ENCODE measurements at places on chromosomes 12 and 14.

- peaks cover 8% of the 10 kb centered on the region for H3K36me3 ChIP-seq
- DNase-seq: no peak
- no peaks in the 10 kb centered on the region for H3K27me3 ChIP-seq
- H3K27ac ChIP-seq: no peak overlapping the region
- peaks cover 6% of the 10 kb centered on the region for H3K4me1 ChIP-seq
Measured at GRCh38 chr14:101843665-101844064, 82.2 kb downstream of the PPP2R5C start.

DNA sequence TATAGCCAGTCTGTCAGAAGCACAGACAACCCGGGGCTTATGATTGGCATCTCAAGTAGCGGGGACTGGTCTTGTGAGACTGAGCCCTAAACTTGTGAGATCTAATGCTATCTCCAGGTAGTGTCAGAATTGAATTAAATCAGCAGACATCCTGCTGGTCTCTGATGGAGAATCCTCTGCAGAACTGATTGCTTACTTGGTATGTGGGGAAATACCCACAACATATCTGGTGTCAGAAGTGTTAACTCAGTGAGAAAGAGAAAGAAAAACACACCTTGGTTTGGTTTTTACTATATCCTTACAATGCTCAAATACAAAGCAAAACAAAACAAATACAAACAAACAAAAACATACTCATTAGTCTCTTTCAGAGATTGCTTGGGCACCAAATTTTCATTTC, 10.0 kb downstream of the SEL1L start:
- DNase-seq: no peak
- no peak overlapping the region for H3K4me3 ChIP-seq
- H3K27ac ChIP-seq: no peak overlapping the region
- no peaks in the 10 kb centered on the region for H3K27me3 ChIP-seq
- peaks cover 57% of the 10 kb centered on the region for H3K36me3 ChIP-seq
- no peaks in the 10 kb centered on the region for H3K4me1 ChIP-seq

DNA sequence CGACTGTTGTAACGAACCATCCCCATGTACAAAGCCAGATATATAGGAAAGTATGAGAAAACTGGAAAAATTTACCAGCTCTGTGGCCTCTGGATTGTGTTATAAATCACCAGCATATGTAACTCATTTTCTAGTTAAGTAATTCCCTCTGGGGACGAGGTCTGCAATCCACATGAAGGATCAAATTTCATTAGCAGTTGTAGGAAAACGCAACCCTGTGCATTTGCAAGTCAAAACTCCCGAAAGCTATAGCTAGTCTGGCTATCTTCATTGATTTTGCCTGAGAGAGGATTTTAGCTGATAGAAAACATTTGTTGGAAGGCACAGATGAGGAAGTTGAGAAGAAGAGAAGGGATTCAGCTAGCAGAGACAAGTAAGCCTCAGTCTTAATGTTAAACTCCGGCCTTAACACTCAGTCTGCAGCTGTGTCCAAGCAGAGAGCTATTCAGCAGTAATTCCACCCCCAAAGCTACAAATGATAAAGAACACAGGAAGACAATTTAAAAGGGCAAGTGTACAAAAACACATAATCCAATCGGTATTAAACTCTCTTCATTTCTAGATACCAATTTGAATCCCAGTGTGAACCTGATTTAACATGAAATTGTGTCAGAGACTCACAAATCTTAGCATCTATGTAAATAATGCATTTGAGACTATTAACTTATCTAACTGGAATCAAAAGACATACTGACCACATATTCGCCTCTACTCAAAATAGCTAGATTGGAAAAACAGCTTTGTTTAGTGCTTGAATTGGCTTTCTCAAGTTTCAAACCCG, 54.2 kb upstream of the CERS5 start:
- no peak for DNase-seq
- H3K4me3 ChIP-seq: peak overlapping the region; percentile 69
- H3K36me3 ChIP-seq: peaks cover 2% of the 10 kb centered on the region
- peaks cover 23% of the 10 kb centered on the region for H3K4me1 ChIP-seq
- H3K27ac ChIP-seq: peak overlapping the region; percentile 84

- no peaks in the 10 kb centered on the region for H3K36me3 ChIP-seq
- H3K4me3 ChIP-seq: no peak overlapping the region
- no peak overlapping the region for H3K27ac ChIP-seq
- H3K27me3 ChIP-seq: no peaks in the 10 kb centered on the region
- DNase-seq: no peak
Measured at GRCh38 chr12:22631863-22632463, 7.0 kb downstream of the ETNK1 start.

- DNase-seq: no peak
- H3K4me3 ChIP-seq: no peak overlapping the region
- H3K4me1 ChIP-seq: peaks cover 11% of the 10 kb centered on the region
- H3K27me3 ChIP-seq: no peaks in the 10 kb centered on the region
Measured at GRCh38 chr12:104930388-104931326, 27.4 kb downstream of the SLC41A2 start.

DNA sequence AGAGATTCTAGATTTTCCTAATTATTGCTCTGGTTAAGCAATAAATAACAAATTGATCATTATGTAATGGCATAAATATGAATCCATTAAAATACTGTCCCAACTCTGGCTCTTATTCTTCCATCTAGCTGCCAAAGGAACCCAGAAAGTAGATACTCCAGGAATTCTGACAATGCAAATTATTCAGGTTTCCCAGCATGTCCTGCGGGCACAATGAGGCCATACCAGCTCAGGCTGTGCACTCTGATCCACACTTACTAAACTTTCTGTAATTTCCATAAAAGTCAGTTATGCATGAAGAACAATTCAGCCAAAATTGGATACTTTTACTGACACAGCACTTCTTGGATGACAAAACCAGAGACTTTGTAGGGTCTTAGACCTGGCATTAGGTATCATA, 576.3 kb downstream of the KCNH5 start:
- H3K36me3 ChIP-seq: no peaks in the 10 kb centered on the region
- no peak overlapping the region for H3K4me3 ChIP-seq
- no peaks in the 10 kb centered on the region for H3K27me3 ChIP-seq
- DNase-seq: no peak

GRCh38 chr14:104982548-104983230, 2.9 kb upstream of the CLBA1 start:
- no peaks in the 10 kb centered on the region for H3K36me3 ChIP-seq
- DNase-seq: no peak
- no peak overlapping the region for H3K4me3 ChIP-seq
- no peaks in the 10 kb centered on the region for H3K27me3 ChIP-seq
- peaks cover 15% of the 10 kb centered on the region for H3K4me1 ChIP-seq

DNA sequence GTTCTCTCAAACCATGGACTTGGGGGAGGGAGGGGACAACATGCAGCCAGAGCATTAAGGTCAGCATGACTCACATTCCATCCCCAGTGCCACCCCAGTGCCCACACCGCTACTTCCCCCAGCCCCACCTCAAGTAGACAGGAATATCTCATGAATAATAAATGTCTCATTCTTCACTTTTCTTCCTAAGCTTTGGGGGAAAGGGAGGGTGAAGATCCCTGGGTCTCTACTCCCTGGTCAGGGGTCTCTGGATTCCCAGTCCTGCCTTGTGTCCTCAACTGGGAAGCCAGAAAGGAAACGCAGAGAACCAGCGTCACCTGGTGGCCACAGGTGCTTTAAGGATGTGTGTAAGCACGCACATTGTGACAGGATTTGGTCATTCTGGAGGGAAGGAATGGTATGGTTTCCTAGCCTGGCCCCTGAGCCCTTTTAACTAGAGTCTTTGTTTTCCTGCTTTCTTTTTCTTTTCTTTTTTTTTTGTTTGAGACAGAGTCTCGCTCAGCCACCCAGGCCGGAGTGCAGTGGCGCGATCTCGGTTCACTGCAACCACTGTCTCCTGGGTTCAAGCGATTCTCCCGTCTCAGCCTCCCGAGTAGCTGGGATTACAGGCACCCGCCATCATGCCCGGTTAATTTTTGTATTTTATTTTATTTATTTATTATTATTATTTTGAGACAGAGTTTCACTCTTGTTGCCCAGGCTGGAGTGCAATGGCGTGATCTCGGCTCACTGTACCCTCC, 3.4 kb downstream of the GPR84 start:
- H3K36me3 ChIP-seq: no peaks in the 10 kb centered on the region
- peaks cover 15% of the 10 kb centered on the region for H3K4me1 ChIP-seq
- peak; percentile 84 for DNase-seq

GRCh38 chr12:88895634-88896033, 315.4 kb upstream of the KITLG start:
- DNase-seq: no peak
- H3K27ac ChIP-seq: no peak overlapping the region
- H3K36me3 ChIP-seq: no peaks in the 10 kb centered on the region
- H3K4me3 ChIP-seq: no peak overlapping the region
- no peaks in the 10 kb centered on the region for H3K4me1 ChIP-seq

DNA sequence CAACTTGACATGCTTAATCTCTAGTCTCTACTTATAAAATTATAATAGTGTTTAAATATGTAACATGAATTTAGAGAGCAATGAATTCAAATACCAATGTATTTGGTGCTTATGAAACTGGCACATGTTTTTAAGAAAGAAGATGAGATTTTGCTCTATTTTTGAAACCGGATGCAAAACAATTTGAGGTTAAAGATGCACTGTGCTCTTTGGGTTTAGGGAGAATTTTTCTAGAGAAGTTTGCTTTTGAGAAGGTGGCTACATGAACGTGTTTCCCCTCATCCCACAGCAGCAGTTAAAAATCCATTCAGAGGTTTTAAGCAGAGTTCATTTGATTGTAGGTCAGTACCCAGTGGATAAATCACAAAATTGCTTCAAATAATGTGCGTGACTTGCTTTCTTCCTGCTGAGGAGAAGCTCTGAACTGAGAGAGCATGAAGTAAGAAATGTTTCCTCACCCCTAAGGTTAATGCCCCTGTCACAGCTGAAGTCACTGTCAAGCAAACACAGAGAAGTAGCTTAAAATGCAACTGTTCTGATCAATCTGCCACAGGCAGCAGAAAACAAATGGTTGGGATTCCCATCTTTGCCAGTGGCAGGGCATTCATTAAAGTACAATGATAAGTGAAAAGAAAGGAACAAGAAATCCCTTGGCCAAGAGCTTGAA, 241.9 kb upstream of the SYT1 start:
- H3K27me3 ChIP-seq: no peaks in the 10 kb centered on the region
- no peak for DNase-seq
- no peaks in the 10 kb centered on the region for H3K36me3 ChIP-seq
- no peak overlapping the region for H3K4me3 ChIP-seq
- no peak overlapping the region for H3K27ac ChIP-seq

GRCh38 chr14:75184492-75184891, 8.1 kb upstream of the TMED10 start:
- H3K36me3 ChIP-seq: no peaks in the 10 kb centered on the region
- no peaks in the 10 kb centered on the region for H3K27me3 ChIP-seq
- DNase-seq: no peak
- peaks cover 17% of the 10 kb centered on the region for H3K4me1 ChIP-seq
- H3K27ac ChIP-seq: peak overlapping the region; percentile 94
- H3K4me3 ChIP-seq: no peak overlapping the region

DNA sequence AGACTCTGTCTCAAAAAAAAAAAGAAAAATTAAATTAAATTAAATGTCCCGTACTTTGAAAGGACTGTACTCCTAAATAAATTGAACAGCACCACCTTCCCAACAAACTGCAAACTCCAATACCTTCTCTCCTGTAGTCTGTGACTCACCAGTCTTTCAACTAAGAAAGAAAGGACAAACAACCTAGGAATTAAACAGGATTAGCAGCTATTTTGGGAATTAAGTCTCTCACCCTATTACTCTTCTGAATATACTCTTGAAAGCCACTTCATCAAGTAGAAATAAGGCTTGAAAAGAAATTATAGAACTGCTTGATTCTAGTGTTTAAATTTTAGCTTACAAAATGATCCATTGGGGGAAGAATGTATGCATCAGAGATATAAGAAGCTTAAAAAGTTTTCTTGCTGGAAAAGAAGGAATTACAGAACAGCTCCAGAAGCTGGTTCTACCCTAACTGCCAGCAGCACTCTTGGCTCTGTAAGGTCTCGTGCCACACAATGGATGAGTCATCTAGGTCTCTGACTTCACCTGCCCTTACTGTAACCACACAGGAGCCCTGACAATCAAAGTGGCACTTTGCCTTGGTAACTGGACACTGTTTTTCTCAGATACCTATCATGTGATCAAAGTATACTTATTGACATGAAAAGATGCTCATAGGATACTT, 57.0 kb upstream of the CERS5 start:
- peak overlapping the region; percentile 80 for H3K27ac ChIP-seq
- no peaks in the 10 kb centered on the region for H3K27me3 ChIP-seq
- H3K36me3 ChIP-seq: no peaks in the 10 kb centered on the region
- H3K4me1 ChIP-seq: no peaks in the 10 kb centered on the region
- no peak for DNase-seq
- H3K4me3 ChIP-seq: no peak overlapping the region

DNA sequence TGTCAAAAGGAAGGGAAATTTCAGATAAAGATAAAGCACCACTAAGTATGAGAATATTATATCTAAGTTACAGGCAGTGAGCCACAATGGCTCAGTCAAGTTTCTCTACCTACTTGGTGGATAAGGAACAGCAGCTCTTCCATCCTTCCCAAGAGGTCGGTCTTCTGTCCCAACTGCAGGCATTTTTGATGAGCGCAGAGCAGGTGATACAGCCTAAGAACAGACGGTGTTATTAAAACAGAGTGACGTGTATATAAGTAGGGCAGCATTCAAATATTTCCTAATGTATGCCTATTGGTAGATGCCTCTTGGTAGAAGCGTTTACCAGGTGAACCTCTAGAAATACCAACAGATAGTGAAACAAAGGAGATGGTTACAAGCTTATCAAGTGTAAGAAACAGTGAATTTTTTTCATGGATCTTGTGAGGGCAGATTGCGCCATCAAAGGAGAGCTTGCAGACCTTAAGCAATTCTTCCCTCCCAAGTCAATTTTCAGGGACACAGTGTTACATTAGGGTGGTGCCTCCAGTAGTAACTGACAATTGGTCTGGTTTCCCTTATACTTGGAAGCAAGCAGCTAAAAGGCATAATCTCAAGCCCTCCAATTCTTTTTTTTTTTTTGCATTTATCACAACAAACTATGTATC, 274.5 kb downstream of the MED13L start:
- DNase-seq: no peak
- no peaks in the 10 kb centered on the region for H3K4me1 ChIP-seq
- H3K36me3 ChIP-seq: peaks cover 46% of the 10 kb centered on the region

DNA sequence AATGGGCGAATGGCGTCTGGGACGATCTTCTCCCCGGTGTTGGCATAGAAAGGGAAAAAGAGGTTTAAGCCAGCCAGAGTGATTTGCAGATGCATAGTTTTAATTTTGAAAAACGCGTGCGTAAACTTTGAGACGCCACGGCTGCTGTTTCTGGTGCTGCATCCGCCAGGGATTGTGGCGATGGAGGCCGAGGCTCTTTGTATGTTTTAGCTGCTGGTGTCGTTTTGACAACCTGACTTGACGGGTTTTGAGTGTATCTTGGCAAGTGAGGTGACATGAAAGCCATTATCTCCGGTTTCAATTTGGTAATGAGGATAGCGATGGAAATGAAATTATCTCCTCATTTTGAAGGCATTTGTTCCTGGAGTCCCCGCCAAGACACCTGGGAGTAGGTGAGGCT, 1.6 kb downstream of the PTGDR start:
- no peak overlapping the region for H3K27ac ChIP-seq
- peaks cover 3% of the 10 kb centered on the region for H3K27me3 ChIP-seq
- no peaks in the 10 kb centered on the region for H3K36me3 ChIP-seq
- no peaks in the 10 kb centered on the region for H3K4me1 ChIP-seq
